Bronchus fibroblast of lung (primary cell): ENCODE measurements at places on chromosomes 16 and 17. TPM values are rescaled to one million over a fixed set of nuclear protein-coding genes. Genes with fewer than 3 reads are reported as not detected.

The SLC25A39 gene
- 101 and 108 TPM in 2 replicates for total RNA-seq

The SLC47A2 gene
- not detected in 2 replicates for total RNA-seq

The SSTR5 gene
- total RNA-seq, result not detected in 2 replicates

The TMEM97 gene
- 77.3 and 77.8 TPM in 2 replicates for total RNA-seq

The PRSS27 gene
- 0.50 and 0.74 TPM in 2 replicates for total RNA-seq

The HES7 gene
- total RNA-seq, result 0.17 and 0.89 TPM in 2 replicates

The TMEM235 gene
- not detected in 2 replicates for total RNA-seq

The OR1A1 gene
- not detected in 2 replicates for total RNA-seq

The ASGR1 gene
- total RNA-seq, result 0.34 and 1.2 TPM in 2 replicates

The KRTAP16-1 gene
- not detected in 2 replicates for total RNA-seq

The RNF157 gene
- 1.0 and 2.5 TPM in 2 replicates for total RNA-seq
